Activated T-cell treated with anti-CD3 and anti-CD28 coated beads, Interleukin-2, amount 50 U/mL, for 24 hours (primary cell): ENCODE measurements at places on chromosomes 7 and 10.

GRCh38 chr10:6327961-6328698 lies 125.4 kb downstream of the PFKFB3 start:
- no peak for DNase-seq

GRCh38 chr7:28551331-28551730 lies 139.0 kb downstream of the CREB5 start:
- DNase-seq, result no peak

GRCh38 chr7:45717537-45718235 lies 143.5 kb downstream of the ADCY1 start:
- DNase-seq, result no peak

DNA sequence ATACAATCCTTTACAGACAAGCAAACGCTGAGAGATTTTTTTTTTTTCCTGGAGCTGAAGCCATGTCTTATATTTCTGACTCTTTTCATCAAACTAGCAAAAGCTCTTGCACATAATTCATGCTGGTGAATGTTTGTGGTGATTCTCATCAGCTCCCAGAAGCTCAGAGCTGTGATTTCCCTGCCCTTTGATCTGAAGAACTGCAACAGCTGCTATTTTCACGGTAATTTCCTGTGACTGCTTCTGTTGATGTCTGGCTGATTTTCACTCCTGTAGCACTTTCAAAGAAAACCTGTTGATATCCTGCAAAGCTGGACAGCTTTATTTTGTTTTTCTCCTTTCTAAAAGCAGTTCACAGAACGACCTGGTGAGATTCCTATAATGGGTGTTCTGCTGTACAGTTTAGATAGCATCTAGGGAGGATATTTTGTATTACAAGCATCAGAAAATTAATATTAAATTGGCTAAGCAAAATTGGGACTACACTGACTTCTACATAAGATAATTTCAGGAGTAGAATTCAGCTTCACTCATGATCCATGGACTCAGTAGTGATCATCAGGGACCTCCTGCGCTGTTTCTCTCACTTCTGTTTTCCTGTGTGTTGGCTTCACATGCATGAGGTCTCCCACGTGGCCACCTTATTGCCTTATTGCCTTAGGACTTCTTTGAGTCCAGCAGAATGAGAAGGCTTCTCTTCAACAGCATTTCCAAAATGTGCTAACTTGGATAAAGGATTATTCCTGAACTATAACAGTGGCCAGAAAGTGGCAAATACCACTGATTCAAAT lies 1111.6 kb upstream of the SORCS1 start:
- DNase-seq, result no peak

DNA sequence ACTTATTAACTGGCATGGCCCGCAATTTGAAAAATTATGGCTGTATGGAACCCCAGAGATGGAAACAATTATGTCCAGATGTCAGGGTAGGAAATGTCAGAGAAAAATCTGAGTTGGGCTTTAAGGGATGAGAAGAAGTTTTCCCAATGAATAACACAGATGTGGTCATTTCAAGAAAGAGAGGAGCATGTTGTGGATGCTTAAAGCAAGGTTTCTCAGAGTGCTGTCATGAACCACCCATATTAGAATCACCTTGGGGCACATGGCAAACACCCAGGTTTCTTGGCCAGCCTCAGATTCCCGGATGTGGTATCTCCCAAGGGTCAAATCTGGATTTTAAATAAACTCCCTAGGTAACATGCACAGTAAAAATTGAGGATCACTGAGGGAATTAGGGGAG lies 43.6 kb downstream of the LAMB4 start:
- no peak for DNase-seq

DNA sequence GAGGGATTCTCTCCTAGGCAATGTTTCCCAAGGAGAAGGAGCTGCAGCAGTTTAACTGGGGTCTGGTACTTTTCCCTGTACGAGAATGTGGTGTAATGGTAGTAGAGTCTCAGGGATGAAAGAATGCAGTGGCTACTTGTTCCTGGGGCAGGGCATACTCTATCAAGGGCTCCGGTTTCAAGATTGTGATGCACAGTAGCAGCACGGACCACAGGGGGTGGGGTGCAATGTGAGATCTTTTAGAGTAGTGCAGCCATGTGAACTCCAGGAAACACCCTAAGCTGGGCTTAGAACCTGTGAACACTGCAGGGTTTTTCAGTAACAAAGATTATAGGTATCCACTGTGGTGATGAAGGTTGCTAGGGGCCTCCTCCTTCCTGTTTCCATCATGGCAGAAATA lies 903.9 kb downstream of the NRG3 start:
- DNase-seq, result no peak

GRCh38 chr10:125152450-125153368 lies 7.7 kb downstream of the CTBP2 start:
- DNase-seq, result no peak
